Smooth muscle cell of bladder (primary cell): ENCODE measurements at places on chromosomes 16 and 17. TPM values are rescaled to one million over a fixed set of nuclear protein-coding genes. Genes with fewer than 3 reads are reported as not detected.

The MYH8 gene
- total RNA-seq, result under 0.01 TPM in 1 of 2 replicates, not detected in the other

The USP6 gene
- total RNA-seq, result under 0.01 TPM in 1 of 2 replicates, not detected in the other

The NTN3 gene
- total RNA-seq, result 0.43 and 0.74 TPM in 2 replicates

The PNMT gene
- total RNA-seq, result not detected in 2 replicates

The STAC2 gene
- not detected in 2 replicates for total RNA-seq

The SMARCD2 gene
- 78.7 and 93.3 TPM in 2 replicates for total RNA-seq

The HS3ST3A1 gene
- total RNA-seq, result 4.1 and 7.4 TPM in 2 replicates

The ATXN1L gene
- 7.5 and 9.3 TPM in 2 replicates for total RNA-seq

The TEKT1 gene
- total RNA-seq, result not detected in 2 replicates

The RFNG gene
- 27.9 and 44.6 TPM in 2 replicates for total RNA-seq

The ADAD2 gene
- not detected in 2 replicates for total RNA-seq

The CCDC200 gene
- total RNA-seq, result not detected in 2 replicates

The CD300E gene
- not detected in 2 replicates for total RNA-seq

The FAM20A gene
- total RNA-seq, result 22.9 and 32.9 TPM in 2 replicates

The HID1 gene
- 0.28 TPM in 2 replicates for total RNA-seq

The CLEC18C gene
- under 0.01 and 0.09 TPM in 2 replicates for total RNA-seq

The GLYR1 gene
- total RNA-seq, result 33.1 and 42.1 TPM in 2 replicates

The TMC5 gene
- total RNA-seq, result not detected in 2 replicates

The ARHGAP44 gene
- total RNA-seq, result 0.71 and 1.6 TPM in 2 replicates

The C16orf46 gene
- 0.14 and 0.37 TPM in 2 replicates for total RNA-seq

The ZG16 gene
- not detected in 2 replicates for total RNA-seq

The C1QTNF8 gene
- total RNA-seq, result not detected in 2 replicates

The SOST gene
- not detected in 2 replicates for total RNA-seq

The NOMO2 gene
- 192 and 204 TPM in 2 replicates for total RNA-seq

The CRYBA1 gene
- total RNA-seq, result not detected in 2 replicates

The TVP23A gene
- total RNA-seq, result not detected in 2 replicates

The CTRB2 gene
- not detected in 2 replicates for total RNA-seq

The ZSCAN10 gene
- total RNA-seq, result not detected in 2 replicates

The REXO5 gene
- total RNA-seq, result 4.1 and 4.9 TPM in 2 replicates

The SEZ6L2 gene
- total RNA-seq, result 2.1 and 7.0 TPM in 2 replicates

The RCVRN gene
- total RNA-seq, result 0.28 and 0.37 TPM in 2 replicates

The GCGR gene
- total RNA-seq, result 0.09 TPM in 1 of 2 replicates, not detected in the other

The ABCC6 gene
- total RNA-seq, result 0.83 and 2.3 TPM in 2 replicates

The KRT16 gene
- total RNA-seq, result 0.28 and 0.37 TPM in 2 replicates

The RNF222 gene
- not detected in 2 replicates for total RNA-seq

The KCNJ16 gene
- total RNA-seq, result not detected in 2 replicates

The MRPS7 gene
- 59.7 and 64.0 TPM in 2 replicates for total RNA-seq

The IL21R gene
- 4.8 and 11.7 TPM in 2 replicates for total RNA-seq

The DHRS7C gene
- not detected in 2 replicates for total RNA-seq

The ENPP7 gene
- total RNA-seq, result not detected in 2 replicates

The CRYM gene
- total RNA-seq, result 0.14 and 0.18 TPM in 2 replicates

The HIC1 gene
- total RNA-seq, result 20.5 and 27.2 TPM in 2 replicates

The EFNB3 gene
- 0.09 and 0.28 TPM in 2 replicates for total RNA-seq

The CASKIN1 gene
- total RNA-seq, result 0.14 and 0.37 TPM in 2 replicates

The ALOX12B gene
- not detected in 2 replicates for total RNA-seq

The KRTAP2-1 gene
- not detected in 2 replicates for total RNA-seq

The RBBP6 gene
- 11.0 and 12.2 TPM in 2 replicates for total RNA-seq

The MRPL58 gene
- 31.2 and 32.7 TPM in 2 replicates for total RNA-seq

The CBFA2T3 gene
- total RNA-seq, result not detected in 2 replicates
